ENCODE measurements at places on chromosomes 1 and 21.

DNA sequence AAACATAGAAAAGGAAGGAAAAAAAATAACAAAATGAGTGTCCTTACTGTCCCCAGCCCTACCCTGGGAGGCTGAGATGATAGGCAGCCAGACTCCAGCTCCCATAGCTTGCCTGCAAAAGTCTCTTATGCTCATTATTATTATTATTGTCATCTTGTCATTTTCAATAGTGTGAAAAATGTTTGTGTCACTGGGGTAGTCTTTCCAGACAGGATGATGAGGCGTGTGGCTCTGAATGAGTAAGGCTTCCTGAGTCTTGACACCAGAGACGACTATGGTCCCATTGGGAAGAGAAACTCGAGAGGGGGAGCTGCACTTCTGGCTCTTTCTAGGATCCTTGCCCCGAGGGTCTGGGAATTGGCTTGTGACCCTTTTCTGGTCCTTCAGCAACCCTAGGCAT, 1.1 kb upstream of the CYB561D1 start:
- no peak for DNase-seq

DNA sequence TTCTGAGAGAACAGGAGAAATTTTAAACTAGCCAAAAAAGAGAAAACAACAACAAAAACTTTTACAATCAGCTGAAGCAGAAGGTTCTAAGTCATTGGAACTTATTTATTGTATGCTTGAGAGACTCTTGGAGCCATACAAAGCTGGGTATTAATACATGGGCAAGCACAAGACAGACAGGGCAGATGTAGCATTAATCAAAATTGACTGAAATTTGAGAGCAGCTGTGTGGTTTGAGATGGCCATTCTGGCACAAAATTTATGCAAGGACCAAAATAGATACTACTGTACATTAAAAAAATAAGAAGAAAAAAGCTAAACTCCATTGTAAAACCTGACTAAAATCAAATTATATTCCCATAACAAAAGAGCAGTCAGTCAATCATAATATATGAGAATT, 892.5 kb downstream of the PLA2G4A start:
- no peak for DNase-seq

GRCh38 chr1:168636642-168637111, 60.3 kb downstream of the XCL1 start:
- DNase-seq: no peak

DNA sequence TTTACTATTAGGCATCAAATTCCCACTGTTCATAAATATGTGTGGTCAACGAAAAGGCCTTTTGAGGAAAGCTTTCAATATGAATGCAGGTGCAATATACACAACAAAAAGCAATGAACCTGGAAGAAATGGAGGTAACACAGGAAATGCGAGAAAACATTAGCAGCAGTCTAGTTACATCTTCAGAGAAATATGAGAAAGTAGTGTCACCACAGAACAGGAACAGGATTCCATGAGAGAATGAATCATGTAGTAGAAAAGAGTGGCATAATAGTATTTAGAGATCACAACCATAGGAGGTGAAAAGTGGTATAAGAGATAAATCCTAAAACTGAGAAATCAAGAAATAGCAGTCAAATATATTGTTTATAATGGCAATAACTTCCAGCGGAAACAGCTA, 103.7 kb downstream of the AK5 start:
- DNase-seq: no peak

DNA sequence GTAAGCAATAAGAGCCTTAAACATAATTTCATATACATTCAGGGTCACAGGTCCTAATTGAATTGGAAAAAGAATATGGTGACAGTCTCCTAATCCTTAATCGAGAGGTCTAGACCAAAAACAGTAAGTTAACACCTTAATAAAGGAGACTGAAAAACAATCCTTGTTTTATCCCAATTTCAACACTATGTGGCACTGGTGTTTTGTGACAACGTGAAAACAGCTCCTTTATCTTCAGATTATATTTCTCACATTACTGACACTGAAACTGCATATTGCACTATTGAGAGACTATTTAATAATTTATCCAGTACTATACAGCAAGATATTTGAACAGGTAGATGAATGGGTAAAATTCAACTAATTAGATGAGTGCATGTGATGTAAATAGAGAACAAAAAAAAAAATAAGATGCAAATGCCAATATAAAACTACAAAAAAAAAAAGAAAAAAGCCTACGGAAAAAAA, 34.1 kb downstream of the TP53BP2 start:
- DNase-seq: no peak

DNA sequence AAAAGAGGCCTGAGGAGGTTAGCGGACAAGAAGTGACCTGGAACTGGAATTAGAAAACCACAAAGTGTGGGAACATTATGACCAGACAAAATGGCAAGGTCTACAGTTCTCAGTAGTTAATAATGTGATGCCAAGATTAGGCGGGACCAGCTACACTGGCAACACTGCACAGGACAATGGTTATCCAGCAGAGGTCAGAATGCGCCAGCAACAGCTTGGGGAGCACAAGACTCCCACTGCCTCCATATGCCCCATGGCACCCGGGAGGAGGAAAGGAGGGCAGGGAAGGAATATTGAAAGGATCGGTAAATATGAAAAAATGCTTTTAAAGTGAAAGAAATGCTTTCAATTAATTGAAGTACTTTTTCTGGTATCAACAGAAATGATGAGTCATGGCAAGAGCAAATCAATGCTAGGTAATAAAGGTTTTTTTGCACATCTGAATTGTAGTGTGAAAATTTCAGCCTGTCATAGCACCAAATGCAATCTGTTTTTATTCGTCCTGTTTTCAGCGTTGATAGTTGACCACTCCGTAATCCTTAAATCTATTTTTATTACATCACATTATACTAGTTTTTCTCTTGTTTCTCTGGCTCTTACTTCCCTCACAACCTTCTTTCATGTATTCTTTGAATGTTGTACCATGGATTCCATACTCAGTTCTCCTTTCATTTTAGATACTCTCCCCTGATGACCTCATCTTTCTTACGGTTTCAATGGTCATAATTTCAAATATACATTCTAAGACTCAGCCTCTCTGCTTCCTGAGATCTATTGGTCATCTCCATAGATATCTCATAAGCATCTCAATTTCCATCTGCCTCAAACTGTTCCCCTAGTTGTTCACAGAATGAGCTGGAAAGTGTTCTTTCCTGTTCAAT, 30.7 kb downstream of the VCAM1 start:
- DNase-seq: no peak

DNA sequence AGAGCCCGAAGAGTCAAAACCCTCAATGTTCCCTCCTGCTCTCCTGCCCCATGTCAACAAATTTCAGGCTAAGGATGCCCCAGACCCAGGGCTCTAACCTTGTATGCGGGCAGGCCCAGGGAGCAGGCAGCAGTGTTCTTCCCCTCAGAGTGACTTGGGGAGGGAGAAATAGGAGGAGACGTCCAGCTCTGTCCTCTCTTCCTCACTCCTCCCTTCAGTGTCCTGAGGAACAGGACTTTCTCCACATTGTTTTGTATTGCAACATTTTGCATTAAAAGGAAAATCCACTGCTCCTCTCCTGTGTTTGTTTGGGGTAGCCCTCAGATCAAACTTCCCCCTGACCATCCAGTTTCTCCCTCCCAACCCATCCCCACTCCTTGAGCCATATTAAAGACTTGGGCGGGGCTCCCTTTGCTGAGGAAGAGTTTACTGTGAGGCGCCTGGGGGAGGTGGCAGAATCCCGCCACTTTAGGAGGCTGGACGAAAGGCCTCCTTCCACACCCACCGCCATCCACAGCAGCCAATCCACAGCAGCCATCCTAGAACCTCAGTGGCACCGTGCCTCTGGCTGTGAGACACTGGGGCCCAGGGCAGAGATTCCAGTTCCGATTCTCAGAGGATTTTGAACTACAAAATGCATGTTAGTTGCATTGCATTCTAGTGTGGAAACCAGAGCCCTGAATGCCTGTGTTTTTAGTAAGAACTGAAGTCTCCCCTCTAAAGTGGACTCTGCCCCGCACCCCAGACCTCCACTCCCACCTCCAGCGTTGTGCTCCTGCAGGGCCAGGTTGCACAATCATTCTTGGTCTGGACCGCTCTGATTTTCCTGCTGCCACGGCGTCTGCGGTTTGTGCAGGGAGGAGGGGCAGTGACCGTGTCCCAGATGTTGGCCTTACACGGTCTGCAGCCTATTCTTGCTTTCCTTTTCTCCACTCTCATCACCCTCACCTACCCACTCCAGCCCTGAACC, 3.0 kb downstream of the OLFML3 start:
- DNase-seq: no peak

- DNase-seq: no peak
Measured at GRCh38 chr1:109641078-109641740, 14.7 kb upstream of the GSTM4 start.

- DNase-seq: no peak
Measured at GRCh38 chr21:24714646-24715200, 892.6 kb downstream of the MRPL39 start.

GRCh38 chr21:41976611-41977010, 22.8 kb upstream of the C2CD2 start:
- no peak for DNase-seq

DNA sequence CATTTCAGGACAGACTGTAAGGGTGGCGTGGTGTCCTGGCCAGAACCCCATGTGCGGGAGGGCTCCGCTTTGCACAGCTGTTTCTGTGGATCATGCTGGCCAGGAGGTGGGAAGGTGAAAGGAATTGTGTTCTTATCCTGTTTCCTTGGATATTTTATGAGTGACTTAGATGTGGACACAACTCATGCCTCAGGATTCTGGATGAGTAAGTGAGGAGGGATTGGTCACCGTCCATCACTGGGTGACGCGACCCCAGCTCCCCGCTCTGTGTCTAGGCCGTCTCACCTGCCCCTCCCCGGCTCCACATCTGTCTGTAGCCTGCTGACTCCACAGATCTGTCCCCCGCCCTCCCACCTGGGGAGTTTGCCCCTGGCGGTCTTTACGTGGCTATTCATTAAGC, 48.8 kb downstream of the PIK3CD start:
- peak; percentile 94 for DNase-seq

DNA sequence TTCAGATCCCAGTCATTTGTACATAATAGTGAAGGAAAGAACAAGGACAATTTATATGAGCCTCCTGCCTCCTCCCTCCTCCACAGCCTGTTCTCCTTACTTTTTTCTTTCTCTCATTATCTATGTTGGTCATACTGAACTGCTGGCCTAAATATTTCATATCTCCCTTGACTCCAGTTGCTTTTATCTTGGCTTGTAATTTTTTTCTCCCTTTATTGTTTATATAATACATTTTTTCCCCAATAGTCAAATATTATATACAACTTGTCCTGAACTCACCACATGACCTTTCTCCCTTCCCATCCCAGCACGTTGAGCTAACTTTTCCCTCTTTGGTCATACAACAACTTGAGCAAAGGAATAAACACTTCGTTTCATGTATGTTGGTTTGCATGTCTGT, 752.1 kb downstream of the LTN1 start:
- no peak for DNase-seq

- DNase-seq: no peak
Measured at GRCh38 chr1:244369256-244370057, 82.3 kb downstream of the ADSS2 start.

GRCh38 chr1:221887415-221887746, 145.5 kb upstream of the DUSP10 start:
- DNase-seq: no peak

DNA sequence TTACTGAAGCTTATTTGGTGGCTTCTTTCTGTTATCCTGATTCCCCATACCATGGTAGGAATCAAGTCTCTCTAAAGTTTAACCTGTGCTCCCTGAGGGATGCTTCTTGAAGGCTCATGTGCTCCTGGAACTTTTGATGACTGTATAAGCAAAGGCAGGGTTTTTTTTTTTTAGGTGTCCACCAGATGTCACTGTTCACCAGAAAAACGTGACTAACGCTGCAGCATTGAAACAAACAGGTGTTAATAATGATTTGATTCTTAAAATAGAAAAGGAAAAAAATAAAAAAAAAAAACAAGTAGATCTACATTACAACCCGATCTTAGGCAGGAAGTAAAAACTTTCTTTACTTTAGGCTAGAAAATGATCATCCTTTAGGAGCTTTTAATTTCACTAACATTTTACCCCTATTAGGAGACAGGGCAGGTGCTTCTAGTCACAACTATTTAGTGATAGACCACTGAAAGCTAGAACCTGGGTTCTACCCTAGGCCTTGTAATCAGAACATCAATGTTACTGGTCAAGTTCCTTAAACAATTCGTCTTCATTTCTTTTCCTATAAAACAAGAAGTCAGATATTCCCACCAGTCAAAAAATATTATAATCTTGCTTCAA, 223.0 kb downstream of the PLA2G4A start:
- DNase-seq: no peak

- no peak for DNase-seq
Measured at GRCh38 chr21:42108554-42109340, 37.6 kb downstream of the UMODL1 start.

DNA sequence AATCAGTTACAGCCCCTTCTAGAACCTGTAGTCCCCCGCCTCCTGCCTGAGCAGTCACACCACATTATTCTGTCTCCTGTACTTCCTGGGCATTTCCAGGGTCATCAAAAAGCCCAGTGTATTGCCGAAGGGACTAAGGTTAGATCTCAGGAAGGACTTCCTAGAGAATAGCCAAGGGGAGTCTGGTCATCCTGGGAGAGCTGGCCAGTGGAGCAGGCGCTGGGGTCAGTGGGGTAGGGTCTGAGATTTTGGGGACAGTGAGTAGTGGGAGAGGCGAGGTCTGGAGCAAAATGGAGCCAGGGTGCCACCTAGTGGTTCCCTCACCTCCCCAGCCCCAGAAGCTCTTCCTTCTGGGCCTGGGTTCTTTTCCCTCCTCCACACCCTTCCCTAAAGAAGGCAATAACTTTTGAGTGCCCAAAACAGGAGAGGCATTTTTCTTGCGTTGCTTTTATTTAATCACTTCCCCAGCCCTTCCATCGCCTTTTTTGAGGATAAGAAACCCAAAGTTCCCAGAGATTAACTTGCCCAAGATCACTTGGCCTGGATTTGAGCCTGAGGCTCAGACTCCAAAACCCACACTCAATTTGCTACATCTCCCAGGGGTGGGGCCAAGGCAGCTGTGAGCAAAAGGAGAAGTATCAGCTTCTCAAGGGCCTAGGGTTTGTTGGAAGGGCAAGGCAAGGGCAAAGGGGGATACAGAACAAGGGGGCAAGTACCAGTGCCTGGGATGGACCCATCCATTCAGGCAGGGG, 7.3 kb upstream of the PMVK start:
- DNase-seq: no peak
